Activated T-cell treated with anti-CD3 and anti-CD28 coated beads, Interleukin-2, amount 50 U/mL, for 24 hours (primary cell): ENCODE measurements at places on chromosomes 5 and 9.

GRCh38 chr5:73186976-73187375 is 14.0 kb downstream of the TMEM174 start:
- no peak for DNase-seq

GRCh38 chr5:175340180-175340579 is 103.8 kb downstream of the DRD1 start:
- DNase-seq, result no peak

GRCh38 chr5:111968459-111968858 is 211.5 kb upstream of the NREP start:
- DNase-seq, result no peak

DNA sequence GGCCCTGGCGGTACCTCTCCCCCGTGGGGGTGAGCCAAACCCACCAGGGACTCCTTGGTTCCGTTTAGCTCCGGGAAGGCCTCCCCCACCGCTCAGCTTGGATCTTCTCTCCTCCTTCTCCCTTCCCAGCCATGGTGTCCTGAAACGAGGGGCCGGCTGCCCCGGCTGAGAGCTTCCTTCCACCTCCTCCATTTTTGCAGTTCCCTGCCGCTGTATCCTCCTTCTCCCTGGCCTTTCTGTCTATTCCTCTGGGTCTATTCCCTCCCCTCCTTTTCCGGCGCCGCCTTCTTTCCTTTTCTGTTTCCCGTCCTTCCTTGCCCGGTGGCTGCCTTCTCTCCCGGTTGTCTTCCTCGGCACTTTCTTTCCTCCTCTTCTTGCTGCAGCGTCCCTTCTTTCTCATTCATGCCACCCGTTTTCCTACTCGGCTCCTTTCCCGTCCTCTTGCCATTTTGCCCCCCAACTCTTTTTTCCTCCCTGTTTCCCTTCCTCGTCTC is 110.4 kb downstream of the LIFR start:
- no peak for DNase-seq

DNA sequence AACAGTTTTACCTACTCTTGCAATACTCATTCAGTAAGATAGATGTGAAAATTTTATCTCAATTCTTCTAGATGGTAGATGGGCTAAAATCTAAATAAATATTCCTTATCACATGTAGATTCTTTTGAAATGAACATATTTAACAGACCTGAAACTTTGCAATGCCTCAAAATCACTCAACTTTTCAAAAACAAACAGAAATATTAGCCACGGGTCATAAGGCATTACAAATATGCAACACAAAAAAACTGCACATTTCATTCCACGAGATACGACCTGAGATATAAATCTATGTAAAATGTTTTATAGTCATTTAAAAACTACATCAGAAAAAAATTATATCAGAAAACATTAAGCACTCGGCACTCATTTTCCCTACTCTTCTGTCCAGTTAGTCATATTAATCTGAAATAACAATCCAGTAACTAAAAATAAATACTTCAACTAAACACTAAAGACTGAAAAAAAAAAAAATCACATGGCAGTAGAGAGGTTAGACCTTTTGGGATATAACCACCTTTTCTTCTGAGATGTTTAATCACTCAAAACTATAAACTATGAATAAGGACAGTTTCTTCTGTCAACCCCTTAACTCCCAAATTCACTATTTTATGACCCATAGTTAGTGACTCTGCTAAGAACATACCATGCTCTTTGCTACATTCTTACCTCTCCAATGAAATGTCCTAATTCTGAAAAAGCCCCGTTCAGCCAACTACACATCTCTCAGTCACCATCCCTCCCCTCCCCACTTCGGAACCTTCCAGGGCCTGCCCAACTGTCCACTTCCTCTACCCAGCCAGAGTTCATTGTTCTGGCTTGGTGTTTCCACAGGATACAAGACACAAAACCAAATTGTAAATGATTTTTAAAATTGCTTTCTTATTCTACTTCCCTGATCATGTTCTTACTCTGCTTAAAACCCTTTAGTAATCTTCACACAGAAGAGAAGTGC is 6.4 kb downstream of the HOMER1 start:
- DNase-seq, result no peak

- no peak for DNase-seq
Measured at GRCh38 chr9:101478444-101478843, 42.9 kb upstream of the ALDOB start.

DNA sequence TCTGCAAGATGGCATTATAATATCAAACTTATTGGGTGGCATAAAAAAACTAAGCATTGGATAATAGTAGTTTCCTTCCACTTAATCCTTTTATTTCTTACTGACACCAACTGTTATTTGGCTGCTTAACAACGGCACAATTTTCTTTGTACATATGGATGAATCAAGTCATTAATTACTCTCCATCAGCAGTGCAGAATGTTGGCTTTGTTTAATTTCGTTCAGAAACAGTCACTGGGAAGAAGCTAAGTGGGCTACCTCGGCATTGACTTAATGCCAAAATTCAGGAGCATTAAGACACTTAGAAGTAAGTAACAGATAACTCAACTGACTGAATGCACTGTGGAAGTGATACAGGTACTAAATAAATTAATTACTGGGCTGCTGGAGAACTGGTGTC is 460.4 kb downstream of the CTNND2 start:
- DNase-seq, result no peak

DNA sequence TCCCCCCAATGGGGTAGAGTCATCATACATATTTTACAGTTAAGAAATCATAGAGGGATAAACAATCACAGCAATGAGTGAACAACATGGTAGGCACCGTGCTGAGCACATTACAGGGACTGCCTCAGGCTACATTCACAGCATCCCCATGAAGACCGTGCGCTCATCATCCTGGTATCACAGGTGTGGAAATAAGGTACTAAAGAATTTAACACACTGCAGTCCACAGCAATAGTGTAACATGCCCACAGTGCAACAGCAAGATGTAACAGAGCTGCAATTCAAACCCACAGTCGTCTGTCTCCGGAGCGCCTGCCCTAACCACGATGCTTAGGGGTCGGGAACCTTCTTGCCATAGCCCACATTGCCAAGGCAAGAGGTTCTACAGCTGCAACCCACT is 5.6 kb downstream of the SLIT3 start:
- no peak for DNase-seq

GRCh38 chr5:44387406-44387805 is 1.8 kb downstream of the FGF10 start:
- no peak for DNase-seq

- no peak for DNase-seq
Measured at GRCh38 chr5:88675708-88676636, 207.0 kb downstream of the MEF2C start.

- no peak for DNase-seq
Measured at GRCh38 chr9:133735415-133735775, 2.8 kb downstream of the SARDH start.

DNA sequence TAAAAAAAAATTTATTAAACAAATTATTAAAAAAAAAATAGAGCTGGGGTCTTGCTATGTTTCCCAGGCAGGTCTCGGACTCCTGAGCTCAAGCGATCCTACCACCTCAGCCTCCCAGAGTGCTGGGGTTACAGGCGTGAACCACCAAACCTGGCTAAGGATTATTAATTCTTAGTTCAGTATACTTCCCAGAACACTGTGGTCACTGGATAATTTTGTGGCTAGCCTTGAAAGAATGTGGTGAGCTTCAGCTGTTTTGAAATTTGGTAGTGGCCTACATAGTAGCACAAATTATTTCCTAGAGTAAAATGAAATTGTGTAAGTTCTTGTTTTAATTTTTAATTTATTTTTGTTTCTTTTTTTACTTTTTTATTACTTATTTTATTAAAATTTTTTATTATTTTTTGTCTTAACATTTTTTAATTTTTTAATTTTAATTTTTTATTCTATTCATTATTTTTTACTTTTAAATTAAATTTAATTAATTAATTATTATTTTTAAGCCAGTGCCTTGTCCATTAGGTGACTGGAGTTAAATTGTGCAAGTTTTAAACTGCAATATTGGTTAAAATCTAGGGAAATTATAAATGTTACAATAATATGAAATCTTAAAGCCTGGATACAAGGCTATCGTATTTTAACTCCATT is 23.0 kb downstream of the ARRDC3 start:
- no peak for DNase-seq

DNA sequence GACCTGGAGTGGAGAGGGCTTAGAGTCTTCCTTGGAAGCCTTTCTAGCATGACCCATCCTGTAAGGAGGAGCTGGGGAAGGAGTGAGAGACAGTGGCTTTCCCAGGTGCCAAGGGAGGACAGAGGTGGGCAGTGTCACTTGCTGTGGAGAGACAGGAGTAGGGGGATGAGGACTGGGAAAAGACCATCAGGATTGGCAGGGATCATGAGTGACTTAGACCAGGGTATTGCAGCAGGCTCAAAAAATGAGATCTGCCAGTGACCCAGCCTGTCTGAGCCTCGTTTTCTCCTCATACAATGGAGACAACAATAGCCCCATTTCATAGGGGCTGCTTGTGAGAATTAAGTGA is 2.4 kb downstream of the TMOD1 start:
- no peak for DNase-seq

- DNase-seq, result no peak
Measured at GRCh38 chr9:98902516-98902915, 41.2 kb upstream of the COL15A1 start.

DNA sequence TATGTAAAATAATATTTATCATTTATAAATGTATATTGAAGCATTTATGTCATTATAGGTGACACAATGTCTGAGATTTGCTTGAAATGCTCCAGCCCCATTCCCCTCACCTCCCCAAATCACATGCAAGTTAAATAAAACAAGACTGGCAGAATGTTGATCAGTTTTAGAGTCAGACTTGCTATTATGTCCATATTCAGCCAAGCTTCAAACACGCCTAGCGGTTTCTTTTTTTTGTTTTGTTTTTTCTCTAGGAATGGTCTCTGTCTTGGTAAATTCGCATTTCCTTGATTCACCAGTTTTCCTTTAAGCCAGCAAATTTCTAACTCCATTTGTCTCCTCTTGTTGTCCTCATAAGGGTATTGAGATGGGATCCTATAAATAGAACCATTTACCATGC is 153.0 kb upstream of the HMHB1 start:
- no peak for DNase-seq

GRCh38 chr5:10632110-10632761 is 68.4 kb downstream of the ANKRD33B start:
- peak; percentile 64 for DNase-seq

DNA sequence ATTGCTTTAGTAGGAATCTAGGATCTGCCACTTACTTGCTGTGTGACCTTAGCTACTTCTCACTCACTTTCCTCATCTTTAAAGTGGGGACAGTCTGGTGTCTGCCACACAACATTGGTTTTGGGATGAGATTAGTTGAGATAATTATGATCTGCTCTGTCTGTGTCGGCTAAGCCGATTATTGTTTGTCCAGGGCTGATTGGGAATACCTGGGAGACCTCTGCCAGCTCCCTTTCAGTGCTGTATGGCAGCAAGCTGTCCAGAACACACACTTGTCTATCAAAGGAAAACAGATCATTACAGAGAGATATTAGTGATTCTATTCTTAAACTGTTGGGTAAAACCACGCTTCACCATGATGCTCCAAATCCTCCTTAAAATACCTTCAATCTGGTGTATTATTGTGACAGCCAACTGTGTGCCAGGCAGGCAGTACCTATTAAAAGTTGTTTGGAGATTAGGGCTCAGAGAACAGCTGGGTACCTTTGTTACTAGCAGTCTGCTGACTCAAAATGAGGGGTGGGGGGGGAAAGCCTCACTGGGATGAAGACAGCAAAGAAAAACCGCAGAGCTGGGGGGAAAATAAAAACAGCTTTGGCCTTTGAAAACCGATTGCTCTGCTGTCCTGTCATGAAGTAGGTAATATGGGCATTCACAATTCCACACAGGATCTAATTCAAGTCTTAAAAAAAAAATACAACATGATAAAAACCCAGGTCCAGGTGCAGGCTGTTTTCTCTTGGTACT is 458.4 kb upstream of the C9orf72 start:
- no peak for DNase-seq

- DNase-seq, result no peak
Measured at GRCh38 chr9:27447031-27447683, 76.9 kb upstream of the IFNK start.

- DNase-seq, result no peak
Measured at GRCh38 chr9:128715436-128715750, 8.5 kb downstream of the ZDHHC12 start.

DNA sequence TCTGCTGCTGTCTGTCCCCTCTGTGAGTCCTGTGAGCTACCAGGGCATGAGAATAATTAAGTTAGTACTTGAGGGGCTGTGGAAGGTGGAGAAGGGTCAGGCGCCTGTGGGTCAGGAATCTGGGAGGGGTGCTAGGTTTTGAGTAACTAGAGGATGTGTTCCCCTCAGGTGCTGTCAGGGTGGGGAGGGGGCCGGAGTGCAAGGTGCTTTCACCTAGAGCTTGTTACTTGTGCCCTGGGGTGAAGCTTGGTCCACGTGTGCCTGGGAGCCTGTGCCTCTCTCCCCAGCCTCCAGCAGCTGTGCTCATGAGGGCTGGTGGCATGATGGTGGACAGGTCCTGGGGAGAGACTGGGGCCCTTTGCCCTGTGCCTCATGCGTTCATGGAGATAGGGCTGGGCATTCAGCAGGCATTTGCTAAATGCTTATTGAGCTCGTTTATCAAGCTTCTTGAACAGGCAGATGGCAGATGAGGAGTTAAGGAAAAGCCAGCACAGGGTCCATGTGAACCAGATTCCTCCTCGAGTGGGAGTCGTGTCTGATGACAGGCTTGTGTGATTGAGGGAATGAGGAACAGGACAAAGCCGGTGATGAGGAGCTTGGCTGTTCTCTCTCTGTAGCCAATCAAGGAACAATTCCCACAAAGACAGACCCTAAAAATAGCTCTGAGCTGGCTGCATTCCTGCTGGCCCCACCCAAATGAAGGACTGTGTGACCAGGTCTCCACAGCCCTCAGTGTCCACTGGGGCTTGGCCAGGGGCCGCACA is 40.9 kb downstream of the CACNA1B start:
- DNase-seq, result no peak

DNA sequence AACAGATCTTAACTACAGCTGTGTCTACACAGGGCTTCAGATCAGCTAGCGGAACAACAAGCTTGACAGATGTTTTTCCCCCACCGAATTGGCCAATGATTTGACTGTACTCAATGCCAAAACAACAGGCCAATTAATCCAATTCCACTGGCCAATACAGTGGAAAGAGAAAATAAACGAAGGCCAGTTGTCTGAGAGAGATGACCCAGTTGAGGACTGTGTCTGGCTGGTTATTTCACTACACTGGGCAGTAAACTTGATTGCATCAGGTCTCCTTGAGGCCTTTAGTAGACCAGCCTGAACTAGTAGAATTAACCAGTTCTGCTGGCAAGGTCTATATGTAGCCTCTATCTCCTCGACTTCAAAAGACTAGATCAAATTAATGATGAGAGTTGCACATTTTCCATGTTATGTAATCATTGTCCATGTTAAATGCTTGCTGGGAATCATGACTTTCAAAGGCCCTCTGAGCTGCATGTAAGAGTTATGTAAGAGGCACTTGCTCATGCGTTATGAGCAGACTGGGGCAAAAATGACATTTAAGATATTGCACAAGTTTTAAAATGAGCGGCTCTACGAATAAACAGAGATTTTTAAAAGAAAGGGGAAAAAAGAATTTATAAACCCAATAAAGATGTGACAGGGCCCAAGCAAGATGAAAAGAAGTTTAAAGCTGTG is 28.3 kb downstream of the SMIM23 start:
- no peak for DNase-seq

- no peak for DNase-seq
Measured at GRCh38 chr5:10695055-10695649, 65.9 kb downstream of the DAP start.
